Hindlimb muscle (tissue), 1 donor: ENCODE measurements at places on chromosomes 6 and 20.

- DNase-seq = no peak
Observed at GRCh38 chr6:53119772-53120409, 28.8 kb downstream of the GCM1 start.

- no peak for DNase-seq
Observed at GRCh38 chr6:49464691-49465090, 1.5 kb downstream of the CENPQ start.

GRCh38 chr6:74073999-74074398 is 378.0 kb downstream of the CD109 start:
- no peak for DNase-seq

- no peak for DNase-seq
Observed at GRCh38 chr6:84943905-84944304, 179.5 kb upstream of the TBX18 start.

GRCh38 chr6:134584847-134585516 is 267.1 kb upstream of the SGK1 start:
- no peak for DNase-seq

DNA sequence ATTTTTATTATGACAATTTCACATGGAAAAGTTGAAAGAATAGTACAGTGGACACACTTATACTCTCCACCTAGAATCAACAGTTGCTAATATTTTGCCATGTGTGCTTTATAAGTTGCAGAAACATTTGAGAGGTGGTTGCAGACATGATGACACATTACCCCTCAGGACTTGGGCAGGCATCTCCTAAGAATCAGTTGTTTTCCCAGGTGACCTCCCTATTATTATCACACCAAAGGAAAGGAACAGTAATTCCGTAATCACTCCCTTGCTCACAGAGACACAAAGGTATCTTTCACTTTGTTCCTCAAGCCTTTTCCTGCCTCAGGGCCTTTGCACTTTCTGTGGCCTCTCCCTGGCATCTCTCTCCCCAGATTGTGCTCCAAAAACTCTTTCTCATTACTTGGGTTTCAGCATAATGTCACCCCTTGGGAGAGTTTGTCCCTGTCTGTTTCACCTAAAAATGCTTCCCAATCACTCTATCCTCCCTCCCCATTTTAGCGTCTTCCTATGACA is 5.9 kb upstream of the SULF2 start:
- DNase-seq = no peak
